ENCODE measurements at places on chromosomes 5 and 9. TPM values are rescaled to one million over a fixed set of nuclear protein-coding genes. Genes with fewer than 3 reads are reported as not detected.

Gene EGR1
- 19.6 TPM for polyA plus RNA-seq

Gene IQGAP2
- 0.44 TPM for polyA plus RNA-seq

Gene RETREG1
- 400 TPM for polyA plus RNA-seq

Gene PGM5
- polyA plus RNA-seq, result 0.39 TPM

Gene HTR1A
- not detected for polyA plus RNA-seq

Gene PCDHB6
- 1.4 TPM for polyA plus RNA-seq

Gene LECT2
- not detected for polyA plus RNA-seq

Gene KIAA1958
- polyA plus RNA-seq, result 3.7 TPM

Gene ENTPD2
- not detected for polyA plus RNA-seq

Gene CDH12
- 20.3 TPM for polyA plus RNA-seq

Gene FOCAD
- polyA plus RNA-seq, result 24.4 TPM

Gene IFNA13
- not detected for polyA plus RNA-seq

Gene GRXCR2
- not detected for polyA plus RNA-seq

Gene ABCA1
- 1.9 TPM for polyA plus RNA-seq

Gene CEP72
- 1.7 TPM for polyA plus RNA-seq

Gene GPR151
- polyA plus RNA-seq, result not detected

Gene PDE6A
- not detected for polyA plus RNA-seq

Gene SPINK13
- not detected for polyA plus RNA-seq

Gene OSMR
- 3.1 TPM for polyA plus RNA-seq

Gene THG1L
- polyA plus RNA-seq, result 6.2 TPM

Gene CCDC183
- not detected for polyA plus RNA-seq

Gene EIF4E1B
- not detected for polyA plus RNA-seq

Gene POLR3G
- 6.2 TPM for polyA plus RNA-seq

Gene QRFP
- polyA plus RNA-seq, result not detected

Gene ZFP2
- polyA plus RNA-seq, result 4.6 TPM

Gene UCK1
- polyA plus RNA-seq, result 0.89 TPM

Gene FOXD4L5
- polyA plus RNA-seq, result not detected

Gene ARHGEF37
- 1.1 TPM for polyA plus RNA-seq

Gene GRIA1
- 86.1 TPM for polyA plus RNA-seq

Gene LAMC3
- not detected for polyA plus RNA-seq

Gene MYMK
- polyA plus RNA-seq, result not detected

Gene SLC36A2
- not detected for polyA plus RNA-seq

Gene HAPLN1
- not detected for polyA plus RNA-seq

Gene NUP214
- polyA plus RNA-seq, result 24.0 TPM

Gene PCDHB5
- 2.1 TPM for polyA plus RNA-seq

Gene PTGES
- not detected for polyA plus RNA-seq

Gene SYNPO
- 0.25 TPM for polyA plus RNA-seq

Gene FBP2
- polyA plus RNA-seq, result not detected

Gene DNAH5
- 2.1 TPM for polyA plus RNA-seq

Gene SLC23A1
- not detected for polyA plus RNA-seq

Gene ACOT12
- polyA plus RNA-seq, result not detected

Gene GPBP1
- 88.3 TPM for polyA plus RNA-seq

Gene FOXD4L4
- polyA plus RNA-seq, result not detected

Gene MEGF10
- 0.55 TPM for polyA plus RNA-seq

Gene LCN10
- polyA plus RNA-seq, result not detected

Gene GPX3
- polyA plus RNA-seq, result 2.3 TPM
